ENCODE measurements at places on chromosomes 2 and 18. TPM values are rescaled to one million over a fixed set of nuclear protein-coding genes. Genes with fewer than 3 reads are reported as not detected.

- no peak overlapping the region for H3K4me3 ChIP-seq
- H3K27me3 ChIP-seq = no peaks in the 10 kb centered on the region
- H3K27ac ChIP-seq = no peak overlapping the region
- no peak for DNase-seq
Measured at GRCh38 chr2:120209427-120210269, 13.6 kb downstream of the TMEM185B start.

- H3K27ac ChIP-seq = no peak overlapping the region
- no peaks in the 10 kb centered on the region for H3K36me3 ChIP-seq
- no peak for DNase-seq
- no peaks in the 10 kb centered on the region for H3K27me3 ChIP-seq
- H3K4me1 ChIP-seq = peaks cover 18% of the 10 kb centered on the region
Measured at GRCh38 chr2:28394331-28394877, 1.7 kb downstream of the FOSL2 start.

DNA sequence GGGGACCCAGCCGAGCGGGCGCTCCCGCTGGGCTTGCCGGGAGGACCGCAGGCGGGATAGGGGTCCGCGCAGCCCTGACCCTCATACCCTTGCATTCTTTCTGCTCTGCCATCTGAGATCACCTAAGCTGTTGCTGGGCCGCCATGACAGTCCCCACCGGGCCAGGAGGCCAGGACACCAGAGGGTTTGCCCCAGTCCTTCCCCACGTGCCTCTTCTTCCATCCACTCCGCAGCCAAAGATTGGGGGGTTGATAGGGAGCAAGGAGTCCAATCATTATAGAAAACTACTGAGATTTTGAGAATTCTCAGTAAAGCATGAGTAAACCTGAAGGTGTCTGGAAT is 453 bp upstream of the GRB14 start:
- no peak overlapping the region for H3K27ac ChIP-seq
- no peak for DNase-seq
- no peak overlapping the region for H3K4me3 ChIP-seq
- H3K27me3 ChIP-seq = no peaks in the 10 kb centered on the region
- no peaks in the 10 kb centered on the region for H3K36me3 ChIP-seq

- no peaks in the 10 kb centered on the region for H3K27me3 ChIP-seq
- no peaks in the 10 kb centered on the region for H3K36me3 ChIP-seq
- no peaks in the 10 kb centered on the region for H3K4me1 ChIP-seq
Measured at GRCh38 chr2:1947316-1947715, 203.0 kb upstream of the PXDN start.

GRCh38 chr2:236977063-236977851 is 108.4 kb upstream of the COPS8 start:
- DNase-seq = no peak
- no peaks in the 10 kb centered on the region for H3K36me3 ChIP-seq
- peaks cover 3% of the 10 kb centered on the region for H3K27me3 ChIP-seq
- H3K4me1 ChIP-seq = no peaks in the 10 kb centered on the region
- no peak overlapping the region for H3K27ac ChIP-seq

- H3K27me3 ChIP-seq = no peaks in the 10 kb centered on the region
- H3K4me1 ChIP-seq = peaks cover 5% of the 10 kb centered on the region
- H3K27ac ChIP-seq = peak overlapping the region; percentile 53
- H3K36me3 ChIP-seq = no peaks in the 10 kb centered on the region
- DNase-seq = no peak
Measured at GRCh38 chr2:162344617-162344950, 652 bp downstream of the GCA start.

DNA sequence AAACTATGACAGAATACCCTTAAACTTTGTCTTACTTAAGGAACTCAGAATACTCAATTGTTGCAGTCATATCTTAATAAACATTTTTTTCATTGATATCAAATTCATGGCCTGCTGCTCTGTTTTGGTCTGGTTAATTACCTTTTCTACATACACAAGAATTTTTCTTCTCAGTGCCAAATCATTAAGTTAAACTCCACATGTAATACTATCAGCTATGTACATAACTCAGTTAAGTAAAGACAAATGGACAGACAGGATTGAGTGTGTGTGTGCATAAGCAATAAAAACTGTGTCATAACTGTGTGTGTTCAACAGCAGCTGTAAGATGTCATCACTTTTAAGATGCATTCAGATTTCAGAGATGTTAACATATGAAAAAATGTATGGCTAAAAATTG is 34.4 kb downstream of the VRK2 start:
- no peaks in the 10 kb centered on the region for H3K36me3 ChIP-seq
- no peak overlapping the region for H3K27ac ChIP-seq
- no peak for DNase-seq
- no peaks in the 10 kb centered on the region for H3K27me3 ChIP-seq
- no peak overlapping the region for H3K4me3 ChIP-seq

- no peaks in the 10 kb centered on the region for H3K4me1 ChIP-seq
- H3K27me3 ChIP-seq = no peaks in the 10 kb centered on the region
- H3K36me3 ChIP-seq = no peaks in the 10 kb centered on the region
- no peak overlapping the region for H3K4me3 ChIP-seq
Measured at GRCh38 chr2:210792000-210792399, 235.6 kb downstream of the CPS1 start.

Gene SLC20A1
- polyA plus RNA-seq = 39.3 TPM
